A673 (cell line): ENCODE measurements at places on chromosomes 6 and 20. TPM values are rescaled to one million over a fixed set of nuclear protein-coding genes. Genes with fewer than 3 reads are reported as not detected.

- no peaks in the 10 kb centered on the region for H3K36me3 ChIP-seq
- DNase-seq, result peak; percentile 78
- no peak overlapping the region for H3K4me3 ChIP-seq
- peaks cover 24% of the 10 kb centered on the region for H3K4me1 ChIP-seq
These were observed 18.3 kb downstream of the KIF6 start for GRCh38 chr6:39706819-39707335.

- peaks cover 3% of the 10 kb centered on the region for H3K27me3 ChIP-seq
- H3K36me3 ChIP-seq, result no peaks in the 10 kb centered on the region
- H3K27ac ChIP-seq, result no peak overlapping the region
- no peak for DNase-seq
- no peak overlapping the region for H3K4me3 ChIP-seq
These were observed 103.2 kb downstream of the FBXO5 start for GRCh38 chr6:152879681-152880080.

DNA sequence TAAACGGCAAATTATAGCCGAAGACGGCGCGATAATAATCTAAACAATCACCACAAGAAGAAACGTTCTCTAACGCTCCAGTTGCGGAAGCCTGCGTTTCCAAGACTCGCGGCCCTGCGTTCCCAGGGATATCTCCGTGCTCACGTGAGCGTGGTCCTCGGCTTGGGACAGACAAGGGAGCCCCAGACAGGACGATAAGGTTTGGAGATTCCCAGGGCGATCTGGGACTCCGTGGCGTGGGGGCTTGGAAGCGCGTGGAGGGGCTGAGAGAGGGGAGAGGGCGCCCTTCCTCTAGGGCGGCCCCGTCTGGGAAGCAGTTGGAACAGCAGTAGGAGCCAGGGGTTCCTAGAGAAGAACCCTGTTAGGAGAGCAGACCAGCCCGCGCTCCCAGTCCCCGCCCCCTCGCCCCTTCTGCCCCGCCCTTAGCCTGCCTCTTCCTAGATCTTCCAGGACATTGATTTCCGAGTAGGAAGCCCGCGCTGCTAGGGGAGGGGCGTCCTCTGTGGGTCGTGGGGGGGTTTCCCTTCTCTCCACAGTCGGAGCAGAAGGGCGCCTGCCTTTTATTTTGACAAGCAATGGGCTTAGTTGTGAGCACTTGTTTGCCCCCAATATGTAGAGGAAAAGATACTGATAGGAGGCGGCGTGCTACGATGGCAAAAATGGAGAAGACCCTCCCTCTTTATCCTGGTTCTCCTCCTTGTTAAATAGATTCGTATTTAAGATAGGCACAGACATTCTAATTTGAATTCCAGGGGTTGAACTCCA, 10.6 kb downstream of the NRN1 start:
- H3K27me3 ChIP-seq, result no peaks in the 10 kb centered on the region
- peaks cover 13% of the 10 kb centered on the region for H3K36me3 ChIP-seq
- peaks cover 28% of the 10 kb centered on the region for H3K4me1 ChIP-seq
- DNase-seq, result peak; percentile 94

The TBC1D32 gene
- 10.4 and 12.7 TPM in 2 replicates for total RNA-seq

DNA sequence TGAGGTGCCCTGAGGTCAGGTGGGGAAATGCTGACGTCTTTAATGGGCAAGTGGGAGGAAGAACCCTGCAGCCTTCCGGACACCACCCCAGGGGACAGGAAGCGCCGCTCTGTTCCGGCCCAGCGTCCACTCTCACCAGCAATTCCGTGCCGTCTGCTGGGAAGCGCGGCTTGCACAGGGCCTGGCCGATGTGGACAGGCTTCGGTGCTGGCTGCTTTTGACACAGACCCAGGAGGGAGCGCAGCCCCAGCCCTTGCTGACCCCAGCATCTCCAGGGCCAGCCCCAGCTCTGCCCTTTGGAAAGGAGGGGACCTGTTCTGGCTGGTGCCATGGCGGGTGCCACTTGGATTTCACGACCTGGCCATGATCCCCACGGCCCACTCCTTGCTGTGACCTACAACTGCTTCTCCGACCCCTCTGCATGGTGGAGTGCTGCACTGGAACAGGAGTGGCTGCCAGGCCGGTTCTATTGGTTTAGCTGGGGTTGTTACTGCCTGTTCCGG, 123.2 kb downstream of the DLL1 start:
- no peaks in the 10 kb centered on the region for H3K36me3 ChIP-seq
- H3K27ac ChIP-seq, result no peak overlapping the region
- no peak overlapping the region for H3K4me3 ChIP-seq
- no peaks in the 10 kb centered on the region for H3K4me1 ChIP-seq
- DNase-seq, result no peak
